ENCODE measurements at places on chromosomes 7 and 10.

DNA sequence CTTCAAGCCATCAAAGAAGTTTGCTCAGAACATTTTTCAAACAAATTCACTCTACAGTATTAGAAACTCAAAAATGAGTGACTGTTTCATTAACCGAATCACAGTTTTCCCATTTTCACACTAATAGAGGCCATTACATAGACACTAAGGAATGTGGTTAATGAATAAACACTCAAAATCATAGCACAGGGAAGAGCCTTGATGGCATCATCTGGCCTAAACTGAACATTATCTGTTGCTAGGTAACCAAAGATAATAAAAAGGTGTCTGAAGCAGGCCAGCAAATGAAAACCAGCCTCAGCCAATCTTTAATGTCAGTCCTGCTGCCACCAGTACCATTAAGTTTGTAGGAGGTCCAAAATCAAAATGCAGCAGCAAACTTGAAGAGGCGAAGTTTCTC, 492.4 kb upstream of the STEAP1 start:
- no peak for DNase-seq

DNA sequence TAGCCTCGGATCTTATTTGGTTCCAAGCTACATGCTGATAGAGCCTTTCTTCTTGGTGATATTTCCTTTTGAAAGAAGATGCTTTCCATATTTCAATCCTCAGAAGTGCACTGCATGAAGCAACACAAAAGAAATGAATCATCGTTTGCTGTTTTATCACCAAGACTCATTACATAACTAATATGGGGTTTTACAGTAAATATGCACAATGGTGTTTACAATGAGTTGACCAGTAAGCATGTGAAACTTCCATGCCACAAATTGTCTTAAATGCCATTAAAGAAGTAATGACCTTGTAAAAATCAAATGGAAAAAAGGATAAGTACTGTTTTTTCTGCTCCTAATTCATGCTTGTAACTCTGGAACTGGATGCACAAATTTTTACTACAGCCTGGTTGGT, 1017.0 kb upstream of the GHITM start:
- DNase-seq: no peak

DNA sequence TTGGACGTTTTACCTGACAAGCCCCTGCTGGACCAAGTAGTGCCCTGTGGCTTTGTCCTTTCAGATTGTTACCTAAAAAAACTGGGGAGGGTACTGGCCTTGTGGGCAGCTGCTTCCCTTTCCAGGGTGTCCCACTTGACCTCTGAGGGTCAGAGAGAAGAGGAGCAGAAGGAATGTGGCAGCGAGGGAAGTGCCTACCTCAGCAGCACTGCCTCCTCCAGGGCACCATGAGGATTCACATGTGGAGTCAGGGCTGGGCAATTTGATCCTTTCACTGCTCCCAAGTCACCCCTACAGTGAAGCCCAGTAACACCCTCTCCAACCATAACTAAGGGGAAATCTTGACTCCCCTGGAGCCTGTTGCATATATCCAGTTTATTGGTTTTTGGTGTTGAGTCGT, 64.6 kb downstream of the ITGB1 start:
- DNase-seq: no peak

- DNase-seq: no peak
These were observed 22.2 kb upstream of the PAX2 start for GRCh38 chr10:100723180-100723579.

Measured in osteocyte (in vitro differentiated cells).